Activated naive CD4-positive, alpha-beta T cell (primary cell): ENCODE measurements at places on chromosomes 2 and 18.

DNA sequence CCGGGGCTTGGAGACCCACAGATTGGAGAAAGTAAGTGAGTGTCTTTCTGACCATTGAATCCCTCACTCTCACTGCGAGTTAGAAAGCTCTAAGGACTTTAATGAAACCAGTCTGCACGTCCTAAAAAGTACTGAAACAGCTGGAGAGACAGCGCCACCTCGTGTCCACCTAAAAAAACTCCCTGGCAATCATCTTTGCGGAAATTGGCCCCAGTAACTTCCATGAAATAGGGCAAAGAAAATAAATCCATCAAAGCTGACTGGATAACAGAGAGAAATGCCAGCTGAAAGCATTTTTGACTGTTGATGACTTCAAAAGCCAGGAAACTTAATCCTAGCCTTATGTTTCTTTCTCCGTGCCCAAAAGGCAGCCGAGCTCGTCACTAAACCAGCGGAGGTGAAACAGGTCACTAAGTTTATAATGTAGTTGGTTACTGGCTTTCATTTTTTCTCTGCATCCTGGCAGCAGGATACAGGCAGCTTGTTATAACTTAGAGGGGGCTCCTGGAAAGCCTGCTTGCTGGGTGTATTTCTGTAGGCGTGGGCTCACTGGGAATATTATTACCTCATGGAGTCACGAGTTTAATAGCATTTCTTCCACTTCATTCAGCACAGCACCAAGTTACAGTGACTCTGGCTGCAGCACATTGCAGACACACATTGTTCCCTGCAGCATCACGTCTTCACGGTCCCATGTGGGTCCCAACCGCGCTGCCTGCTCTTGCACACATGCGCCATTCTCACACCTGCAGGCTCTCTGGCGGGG lies 266.5 kb downstream of the HRH4 start:
- DNase-seq: peak; percentile 15

- DNase-seq: no peak
These were observed 99.4 kb upstream of the NCK2 start for GRCh38 chr2:105645031-105645937.

DNA sequence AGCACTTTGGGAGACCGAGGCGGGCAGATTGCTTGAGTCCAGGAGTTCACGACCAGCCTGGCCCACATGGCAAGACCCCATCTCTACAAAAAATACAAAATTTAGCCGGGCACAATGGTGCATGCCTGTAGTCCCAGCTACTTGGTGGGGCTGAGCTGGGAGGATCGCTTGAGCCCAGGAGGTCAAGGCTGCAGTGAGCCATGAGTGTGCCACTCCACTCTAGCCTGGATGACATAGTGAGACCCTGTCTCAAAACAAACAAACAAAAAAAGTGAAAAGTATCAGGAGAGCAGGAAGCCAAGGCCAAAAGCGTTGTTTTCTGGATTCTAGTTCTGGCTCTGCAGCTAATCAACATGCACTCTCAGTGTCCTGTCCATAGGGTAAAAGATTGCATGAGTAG lies 10.7 kb upstream of the CLASP1 start:
- DNase-seq: no peak

DNA sequence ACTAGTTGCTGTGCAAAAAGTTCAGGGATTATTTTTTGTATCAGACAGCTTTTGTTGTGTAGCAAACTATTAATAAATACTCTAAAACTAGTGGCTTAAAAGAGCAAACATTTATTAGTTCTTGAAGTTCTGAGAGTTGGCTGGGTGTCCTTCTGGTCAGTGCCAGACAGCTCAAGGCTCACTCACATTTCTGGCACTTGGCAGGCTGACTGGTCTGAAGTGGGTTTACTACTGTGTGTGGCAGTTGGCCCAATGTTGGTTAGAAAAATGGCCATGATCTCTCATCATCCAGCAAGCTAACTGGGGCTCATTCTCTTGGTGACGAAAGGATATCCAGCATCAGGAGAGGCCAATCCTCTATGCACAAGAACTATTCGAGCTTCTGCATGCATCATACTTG lies 71.4 kb upstream of the ZNF385B start:
- no peak for DNase-seq

DNA sequence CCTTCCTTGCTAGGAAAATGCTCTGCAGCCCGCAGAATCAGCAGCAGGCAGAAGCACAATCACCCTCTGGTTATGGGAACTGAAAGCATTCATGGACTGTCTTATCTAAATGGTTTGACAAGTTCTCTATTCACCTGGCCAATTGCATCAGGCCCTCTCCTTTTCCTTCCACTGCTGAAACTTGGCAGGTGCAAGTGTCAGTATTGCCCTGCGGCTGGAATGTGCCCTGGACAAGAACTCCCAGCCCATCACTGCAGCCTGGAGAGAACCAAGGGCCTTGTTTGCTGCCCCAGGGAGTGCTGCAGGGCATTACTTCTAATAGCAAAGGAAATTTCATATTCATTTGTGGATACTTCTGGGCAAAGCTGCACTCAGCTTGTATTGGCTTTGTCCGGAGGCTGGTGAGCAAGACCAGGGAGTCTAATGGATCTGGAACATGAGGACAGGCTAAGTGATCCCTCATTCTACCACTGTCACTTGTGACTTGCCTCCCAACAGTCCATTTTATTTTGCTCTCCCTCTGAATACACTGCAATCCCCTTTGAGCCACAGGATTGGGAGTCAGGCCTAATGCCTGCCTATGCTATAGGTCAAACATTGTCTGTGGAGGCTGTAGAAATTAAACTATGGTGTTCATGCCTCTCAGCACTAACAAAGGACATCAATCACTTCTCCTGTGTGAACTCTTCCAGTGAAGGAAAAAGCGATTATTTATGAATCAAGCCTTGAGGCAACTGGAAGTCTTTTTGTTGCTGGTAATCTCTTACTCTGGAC lies 116.9 kb downstream of the LYPD6B start:
- DNase-seq: no peak

DNA sequence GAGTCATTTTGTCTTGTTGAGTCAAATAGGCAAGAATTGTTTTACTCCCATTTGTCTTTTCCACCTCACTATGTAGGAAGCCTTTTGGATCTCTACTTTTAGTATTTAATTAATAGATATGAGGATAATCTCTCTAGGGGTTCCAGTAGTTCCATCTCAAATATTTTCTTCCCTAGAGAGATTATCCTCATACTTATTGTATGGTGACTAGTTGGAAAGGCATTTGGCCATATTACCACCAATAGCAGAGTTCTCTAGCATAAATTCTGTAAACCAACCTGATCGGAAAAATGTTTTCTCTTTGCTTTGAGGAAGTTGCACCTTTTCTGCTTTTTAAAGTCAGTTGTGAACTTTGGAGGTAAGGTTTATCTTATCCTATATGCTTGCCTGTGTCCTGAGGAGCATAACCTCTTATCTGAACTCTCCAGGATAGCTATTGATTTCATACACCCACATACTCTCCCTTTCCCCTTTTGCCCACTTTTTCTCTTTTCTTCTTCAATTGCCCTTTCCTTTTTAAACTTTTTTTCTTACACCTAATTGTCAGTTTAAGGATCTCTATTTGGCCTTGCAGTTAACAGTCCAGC lies 100.8 kb downstream of the GALNT1 start:
- DNase-seq: no peak

DNA sequence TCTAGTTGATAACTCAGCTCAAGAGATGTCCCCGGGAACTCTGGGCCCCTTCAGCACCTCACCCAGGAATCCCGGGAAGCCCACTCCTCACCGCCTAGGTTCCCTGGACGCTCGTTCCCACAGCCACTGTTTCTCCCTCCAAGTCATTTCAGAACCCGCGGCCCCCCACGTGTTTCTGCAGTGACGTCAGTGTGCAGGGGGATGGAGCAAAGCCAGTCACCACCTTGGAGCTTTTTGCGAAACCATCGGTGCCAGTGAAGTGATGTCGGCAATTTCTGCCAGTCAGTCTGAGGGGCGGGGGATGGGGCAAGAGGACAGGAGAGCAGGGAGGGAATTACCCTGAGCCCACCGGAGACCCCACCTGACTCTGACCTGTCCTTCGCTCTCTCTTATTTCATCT lies 119.2 kb downstream of the SNTG2 start:
- DNase-seq: no peak

DNA sequence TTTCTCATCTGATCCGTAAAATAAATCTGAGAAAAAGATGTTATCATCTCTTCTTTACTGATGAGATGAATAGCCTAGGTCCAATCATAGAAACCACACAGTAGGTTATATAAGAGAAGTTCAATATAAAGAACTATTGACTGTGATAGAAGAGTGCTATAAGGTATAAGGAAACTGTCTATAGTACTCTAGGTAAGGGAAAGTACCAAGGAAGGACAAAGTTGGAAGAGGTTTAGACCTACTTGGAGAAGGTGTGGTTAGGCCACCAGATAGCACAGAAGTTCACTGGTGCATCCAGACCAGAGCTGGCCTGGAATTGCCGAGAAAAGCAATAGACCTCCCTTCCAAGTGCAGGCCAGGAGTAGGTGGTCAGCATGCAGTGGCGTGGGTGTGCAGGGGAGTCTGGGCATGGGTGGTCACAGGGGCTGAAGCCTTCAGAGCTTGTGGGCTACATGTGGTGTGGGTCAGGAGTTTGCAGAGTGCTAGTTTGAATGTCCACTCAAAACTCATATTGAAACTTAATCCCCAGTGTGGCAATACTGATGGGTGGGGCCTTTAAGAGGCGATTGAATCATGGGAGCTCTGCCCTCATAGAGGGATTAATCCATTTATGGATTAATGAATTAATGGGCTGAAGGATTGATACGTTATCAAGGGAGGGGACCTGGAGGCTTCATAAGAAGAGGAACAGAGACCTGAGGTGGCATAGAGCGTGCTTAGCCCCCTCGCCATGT lies 86.3 kb downstream of the ALPK2 start:
- DNase-seq: no peak
